ENCODE measurements at places on chromosomes 1 and 21. TPM values are rescaled to one million over a fixed set of nuclear protein-coding genes. Genes with fewer than 3 reads are reported as not detected.

DCDC2B gene
- total RNA-seq: not detected

SEMA6C gene
- total RNA-seq: 1.1 TPM

CD84 gene
- total RNA-seq: not detected

ABCG1 gene
- 0.21 TPM for total RNA-seq

LCE1B gene
- not detected for total RNA-seq

OSCP1 gene
- 3.2 TPM for total RNA-seq

RHEX gene
- not detected for total RNA-seq

HAPLN2 gene
- total RNA-seq: not detected

ANXA9 gene
- total RNA-seq: 0.48 TPM

TNNT2 gene
- not detected for total RNA-seq
